NCI-H1436 treated with DMSO at 0.1 percent for 48 hours (cell line): ENCODE measurements at places on chromosomes 2 and 18.

DNA sequence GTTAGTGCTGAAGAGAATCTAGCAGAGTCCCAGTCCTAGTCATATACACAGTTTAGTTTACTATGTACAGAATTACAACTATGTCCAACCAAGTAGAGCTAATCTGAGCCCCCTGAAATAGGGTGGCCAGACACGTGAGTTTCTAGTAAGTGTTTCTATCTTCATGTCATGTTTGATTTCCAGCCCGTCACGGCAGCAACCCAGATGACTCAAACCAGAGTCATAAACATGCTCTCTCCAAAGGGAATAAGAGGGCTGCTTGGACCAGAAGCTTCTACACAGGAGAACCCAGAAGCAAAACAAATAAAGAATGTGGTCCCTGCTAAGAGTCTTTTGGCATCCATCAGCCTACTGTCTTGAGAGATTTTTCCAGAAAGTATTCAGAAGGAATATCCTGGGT lies 64.9 kb upstream of the WIPF1 start:
- DNase-seq = no peak

DNA sequence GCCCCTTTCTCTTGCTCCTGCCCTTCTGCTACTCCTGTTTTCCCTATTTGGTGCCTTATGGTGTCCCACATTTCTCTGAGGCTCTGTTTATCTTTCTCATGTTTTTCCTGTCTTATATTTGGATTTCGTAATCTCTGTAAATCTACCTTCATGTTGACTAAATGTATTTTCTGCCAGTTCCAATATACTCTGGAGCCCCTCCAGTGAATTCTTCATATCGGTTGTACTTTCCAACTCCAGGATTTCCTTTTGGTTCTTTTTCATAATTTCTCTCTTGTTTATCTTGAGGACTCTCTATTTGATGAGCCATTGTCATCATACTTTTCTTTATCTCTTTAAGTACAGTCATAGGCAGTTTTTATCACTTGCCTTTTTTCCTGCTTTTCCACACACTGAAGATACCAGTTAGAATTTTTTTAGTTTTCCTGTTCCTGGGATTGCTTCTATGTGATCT lies 19.1 kb downstream of the SCLY start:
- DNase-seq = no peak

DNA sequence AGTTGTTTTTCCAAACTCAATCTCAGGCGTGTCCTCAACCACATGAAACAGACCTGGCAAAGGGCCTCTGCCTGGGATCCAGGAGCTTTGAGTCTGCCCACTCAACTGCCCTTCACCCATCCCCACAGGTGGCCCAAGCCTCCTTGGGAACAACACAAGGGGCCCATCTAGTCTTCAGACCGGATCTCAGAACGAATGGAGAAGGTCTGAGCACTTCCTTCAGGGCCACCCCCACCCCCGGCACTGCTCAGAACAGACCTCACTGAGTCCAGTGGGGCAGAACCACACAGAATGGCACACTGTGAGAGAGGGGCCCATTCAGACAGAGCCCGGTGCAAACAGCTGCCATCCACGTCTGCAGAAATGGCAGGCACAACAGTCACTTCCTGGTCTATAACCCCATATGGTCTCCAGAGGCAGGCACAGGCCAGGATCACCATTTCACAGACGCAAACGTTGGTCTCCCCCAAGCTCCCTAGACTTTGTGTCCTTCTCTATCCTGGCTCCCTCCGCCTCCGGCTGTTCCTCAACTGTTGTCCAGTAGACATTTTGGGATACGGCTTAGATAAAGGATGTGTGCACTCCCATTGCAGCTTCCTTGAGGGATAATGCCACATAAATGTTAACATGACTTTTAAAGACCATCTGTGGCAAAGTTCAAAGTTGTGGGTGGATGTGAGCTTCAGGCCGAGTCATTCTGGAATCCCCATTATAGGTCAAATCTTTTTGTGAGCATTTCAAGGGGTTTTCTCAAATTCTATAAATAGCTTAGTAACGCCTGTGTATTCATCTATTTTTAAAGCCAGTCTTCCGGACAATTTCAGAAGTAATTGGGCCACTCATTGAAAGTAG lies 149.7 kb downstream of the SMAD7 start:
- no peak for DNase-seq

DNA sequence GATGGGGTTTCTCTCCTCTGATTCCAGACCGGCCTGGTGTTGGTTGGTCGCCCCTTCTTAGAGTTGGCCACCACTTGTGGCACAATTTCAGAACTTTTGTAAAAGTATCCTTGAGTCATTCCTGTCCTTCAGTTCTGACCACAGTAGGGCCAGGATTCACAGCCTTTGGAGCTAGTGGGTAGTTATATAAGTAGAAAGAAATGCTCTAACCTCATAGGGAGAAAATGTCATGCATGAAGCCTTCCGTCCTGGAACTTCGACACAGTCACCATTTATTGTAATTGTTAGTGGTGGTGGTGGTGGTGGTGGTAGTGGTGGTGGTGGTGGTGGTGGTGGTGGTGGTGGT lies 65.4 kb downstream of the EPAS1 start:
- DNase-seq = no peak

- no peak for DNase-seq
Observed at GRCh38 chr18:55455938-55456337, 132.1 kb downstream of the TCF4 start.
